ENCODE measurements at places on chromosomes 7 and 10. TPM values are rescaled to one million over a fixed set of nuclear protein-coding genes. Genes with fewer than 3 reads are reported as not detected.

Gene GIMAP7
- total RNA-seq = 41.2 TPM

Gene TMEM243
- total RNA-seq = 16.0 TPM

Gene IL2RA
- not detected for total RNA-seq

Gene GRID2IP
- total RNA-seq = not detected

Gene ABCB4
- 0.32 TPM for total RNA-seq
